ENCODE measurements at places on chromosomes 6 and 20.

DNA sequence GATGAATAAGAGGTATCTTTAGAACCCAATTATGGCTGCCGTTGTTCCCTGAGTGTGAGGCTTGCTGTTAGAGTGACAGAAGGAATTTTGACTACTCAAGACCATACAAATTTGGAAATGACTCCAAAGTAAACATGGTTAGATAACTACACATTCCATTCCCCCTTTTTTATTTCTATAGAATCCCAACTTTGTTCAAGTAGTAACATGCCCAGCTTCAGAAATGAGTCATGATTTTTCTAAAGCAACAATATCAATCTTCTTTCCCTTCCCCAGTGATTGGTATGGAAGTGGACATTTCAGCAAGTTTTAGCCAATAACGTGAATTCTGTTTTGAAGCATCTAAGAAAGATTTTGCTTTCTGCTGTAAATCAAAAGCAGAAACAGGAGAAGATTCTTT lies 37.8 kb downstream of the HCRTR2 start:
- DNase-seq, result no peak

- no peak for DNase-seq
Observed at GRCh38 chr20:46905364-46906125, 10.9 kb downstream of the EYA2 start.

- no peak for DNase-seq
Observed at GRCh38 chr6:97923249-97923648, 640.2 kb upstream of the MMS22L start.

GRCh38 chr6:143368426-143368825 lies 82.1 kb downstream of the ADAT2 start:
- peak; percentile 61 for DNase-seq

DNA sequence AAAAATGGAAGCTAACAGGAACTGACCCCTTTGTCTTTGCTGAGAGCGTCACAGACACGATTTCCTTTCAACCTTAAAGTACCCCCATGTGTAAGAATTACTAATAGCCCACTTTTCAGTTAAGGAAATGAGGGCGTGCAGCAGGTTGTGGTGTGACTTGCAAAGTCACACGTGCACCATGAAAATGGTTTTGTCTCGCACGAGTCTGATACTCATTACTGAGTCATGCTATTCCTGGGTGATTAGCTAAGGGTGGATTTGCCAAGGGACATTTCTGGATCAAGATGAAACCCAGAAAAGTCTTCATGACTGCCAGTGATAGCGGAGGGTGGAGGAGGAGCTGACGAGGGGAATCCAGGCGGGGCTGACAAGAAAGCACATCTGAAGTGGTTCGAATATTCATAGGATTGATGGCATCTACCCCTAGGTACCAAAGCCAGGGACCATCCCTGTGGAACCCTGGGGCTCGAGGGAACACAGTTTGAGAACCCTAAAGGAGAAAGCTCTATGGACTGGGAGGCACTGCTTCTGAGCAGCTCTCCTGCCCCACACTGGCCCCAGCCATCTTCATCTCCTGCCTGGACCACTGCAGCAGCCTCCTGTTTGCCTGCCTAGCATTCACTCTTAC lies 12.1 kb upstream of the NFATC2 start:
- DNase-seq, result no peak

GRCh38 chr6:161138543-161139303 lies 135.1 kb downstream of the AGPAT4 start:
- no peak for DNase-seq

DNA sequence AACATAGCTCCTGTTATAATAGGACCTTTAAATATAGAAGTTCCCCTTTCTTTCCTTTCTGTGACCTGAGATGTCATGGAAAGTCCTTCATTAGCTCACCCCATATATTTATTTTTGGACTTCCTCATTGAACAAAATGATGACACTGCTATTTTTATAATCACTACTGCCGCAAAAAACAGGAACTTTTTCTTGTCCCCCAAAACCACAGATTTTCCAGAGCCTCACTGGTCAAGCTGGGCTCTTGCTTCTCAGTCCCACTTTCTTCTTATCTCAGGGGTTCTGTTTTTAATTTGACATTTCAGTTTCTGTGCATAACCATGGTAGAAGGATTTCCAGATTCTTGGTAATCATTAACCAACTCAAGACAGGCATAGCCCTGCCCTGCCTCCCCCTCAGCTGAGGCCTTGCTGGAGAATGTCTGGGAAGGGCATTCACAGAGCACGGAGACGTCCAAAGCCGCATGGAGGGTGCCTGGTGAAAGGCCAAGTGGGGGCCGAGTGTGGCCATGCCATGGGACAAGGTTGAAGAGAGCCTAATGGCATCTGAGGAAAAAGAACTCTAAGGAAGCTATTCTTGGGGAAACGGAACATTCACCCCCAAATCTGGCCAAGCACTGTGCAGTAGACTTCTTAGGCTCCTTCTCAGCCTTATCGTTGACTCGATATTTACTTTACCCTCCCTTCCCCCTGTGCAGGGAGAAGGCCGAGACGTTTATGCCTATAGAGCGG lies 73.7 kb downstream of the EDN1 start:
- peak; percentile 54 for DNase-seq

- DNase-seq, result no peak
Observed at GRCh38 chr6:145829950-145830349, 15.4 kb upstream of the FBXO30 start.

DNA sequence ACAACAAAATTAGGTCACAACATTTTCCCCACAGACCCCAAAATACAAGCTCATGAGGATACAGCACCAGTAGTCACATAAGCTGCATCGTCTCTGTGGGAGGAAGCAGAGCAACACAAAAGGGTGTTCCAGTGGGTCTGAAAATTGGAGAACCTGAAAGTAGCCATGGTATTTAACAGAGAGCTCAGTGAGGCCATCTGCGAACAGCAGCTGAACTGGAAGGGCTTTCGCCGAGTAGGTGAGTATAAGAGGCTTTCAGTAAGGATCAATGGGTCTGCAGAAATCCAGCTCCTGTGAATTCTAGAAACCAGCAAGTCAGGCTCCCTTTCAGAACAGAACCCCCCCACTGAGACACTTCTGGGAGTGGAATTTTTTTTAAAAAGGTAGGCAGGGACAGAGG lies 120.0 kb upstream of the RREB1 start:
- DNase-seq, result no peak

- no peak for DNase-seq
Observed at GRCh38 chr20:48912065-48912464, 9.4 kb upstream of the ARFGEF2 start.

- no peak for DNase-seq
Observed at GRCh38 chr6:81655696-81656095, 96.8 kb downstream of the TENT5A start.

GRCh38 chr20:31515775-31516107 lies 1.5 kb downstream of the HM13 start:
- DNase-seq, result no peak

- no peak for DNase-seq
Observed at GRCh38 chr6:1894954-1895353, 285.2 kb downstream of the FOXC1 start.

Data from GM20000 (cell line).